Activated T-helper 17 cell treated with anti-CD3 and anti-CD28 coated beads, Interleukin-2, amount 50 U/mL, for 72 hours (primary cell): ENCODE measurements at places on chromosomes 1 and 21. TPM values are rescaled to one million over a fixed set of nuclear protein-coding genes. Genes with fewer than 3 reads are reported as not detected.

DNA sequence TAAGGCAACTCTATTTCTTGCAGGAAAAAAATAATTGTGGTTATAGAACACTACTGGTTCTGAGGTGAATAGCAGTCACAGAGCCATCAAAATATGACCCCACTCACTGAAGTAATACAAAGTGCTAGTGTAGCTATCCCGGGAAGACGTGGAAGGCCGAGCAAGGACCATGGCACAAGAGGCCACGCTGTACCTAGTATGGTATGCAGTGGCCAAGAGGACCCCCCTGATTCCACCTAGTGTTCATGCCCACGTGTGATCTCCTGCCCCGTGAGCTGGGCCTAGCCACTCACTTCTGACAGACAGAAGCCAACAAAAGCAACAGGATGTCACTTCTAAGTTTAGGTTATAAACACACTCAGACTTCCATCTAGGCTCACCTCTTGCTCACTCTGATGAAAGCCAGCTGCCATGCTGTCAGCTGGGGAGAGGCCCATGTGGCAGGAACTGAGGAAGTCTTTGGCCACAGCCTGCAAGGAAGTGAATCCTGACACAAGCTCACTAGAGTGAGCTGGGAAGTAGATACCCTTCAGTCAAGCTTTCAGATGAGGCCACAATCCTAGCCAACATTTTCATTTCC, 21.7 kb upstream of the LSS start:
- ATAC-seq = no peak

- peak; percentile 88 for ATAC-seq
Measured at GRCh38 chr1:15345705-15346345, 63.9 kb upstream of the EFHD2 start.

DNA sequence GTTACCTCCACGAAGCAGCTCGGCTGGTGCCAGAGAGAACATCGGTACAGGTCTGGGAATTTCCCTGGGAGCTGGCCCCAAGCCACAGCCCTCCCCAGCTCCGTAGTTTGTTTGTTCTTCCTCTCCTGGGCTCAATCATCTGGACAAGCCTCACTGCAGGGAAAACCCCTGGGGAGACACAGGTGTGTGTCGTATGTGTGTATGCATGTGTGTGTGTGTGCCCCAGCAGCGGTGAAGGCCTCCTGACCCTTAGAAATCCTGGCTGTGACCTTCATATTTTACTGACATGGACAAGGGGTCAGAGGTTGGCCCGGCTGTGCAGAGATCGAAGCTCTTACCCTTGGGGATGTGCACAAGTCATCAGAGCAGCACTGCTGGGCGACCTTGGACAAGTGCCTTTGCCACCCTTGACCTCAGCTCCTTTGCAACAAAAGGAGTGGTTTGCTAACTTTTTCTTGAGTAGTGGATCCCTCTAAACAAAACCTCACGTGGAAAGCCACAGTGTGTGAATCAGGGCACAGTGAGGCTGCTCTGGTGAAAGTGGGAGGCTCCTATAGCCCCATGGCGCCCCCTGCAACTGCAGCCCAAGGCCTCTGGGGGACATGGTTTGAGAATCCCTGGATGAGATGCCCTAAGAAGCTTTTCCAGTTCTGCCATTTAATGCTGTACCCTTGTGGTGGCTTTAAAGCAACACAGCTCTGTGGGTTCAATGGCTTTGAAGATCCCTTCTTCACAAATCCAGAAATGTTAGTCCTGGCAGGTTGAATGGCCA, 12.3 kb upstream of the IL22RA1 start:
- ATAC-seq = peak; percentile 59

GRCh38 chr1:9278116-9278515, 14.6 kb upstream of the SPSB1 start:
- ATAC-seq = no peak

GRCh38 chr1:85386068-85386722, 78.8 kb downstream of the DDAH1 start:
- no peak for ATAC-seq

DNA sequence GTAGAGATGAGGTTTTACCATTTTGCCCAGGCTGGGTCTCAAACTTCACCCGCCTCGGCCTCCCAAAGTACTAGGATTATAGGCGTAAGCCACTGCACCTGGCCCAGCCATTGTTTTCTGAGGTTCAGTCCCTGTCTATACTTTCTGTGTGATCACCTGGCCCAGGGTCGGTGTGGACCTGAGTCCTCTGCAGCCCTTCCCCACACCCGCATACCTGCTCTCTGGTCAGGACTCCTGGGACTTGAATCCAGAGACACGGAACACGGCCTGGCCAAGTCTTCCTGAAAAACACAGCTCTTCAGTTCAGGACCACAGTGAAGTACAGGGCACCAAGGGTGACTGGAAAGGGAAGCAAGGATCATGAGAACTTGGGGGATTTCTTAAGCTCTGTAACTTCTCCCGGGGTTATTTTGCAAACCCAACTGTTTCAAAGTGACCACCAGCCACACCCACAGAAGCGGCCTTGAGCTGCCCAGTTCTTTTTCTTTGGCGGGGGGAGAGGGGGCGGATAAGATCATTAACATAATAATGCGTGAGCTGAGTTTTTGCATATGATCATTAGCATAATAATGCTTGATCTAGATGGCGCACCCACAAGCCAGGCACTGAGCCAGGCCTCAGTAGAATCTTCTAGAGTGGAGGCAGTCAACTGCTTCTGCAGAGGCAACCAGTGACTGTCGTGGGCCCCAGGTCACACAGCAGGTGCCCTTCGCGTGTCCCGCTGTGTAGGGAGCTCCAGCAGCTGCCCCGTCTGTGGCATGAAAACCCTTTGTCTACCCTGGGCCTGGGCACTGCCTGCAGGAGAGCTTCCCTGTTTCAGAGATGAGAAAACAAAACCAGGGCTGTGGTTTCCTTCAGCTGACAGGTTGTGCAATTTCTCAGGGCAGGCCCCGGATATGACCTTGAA, 1.7 kb upstream of the NADK start:
- peak; percentile 63 for ATAC-seq

GRCh38 chr1:228209657-228210056, 1.8 kb downstream of the OBSCN start:
- ATAC-seq = no peak

- ATAC-seq = no peak
Measured at GRCh38 chr1:75632350-75632949, 21.5 kb upstream of the SLC44A5 start.

DNA sequence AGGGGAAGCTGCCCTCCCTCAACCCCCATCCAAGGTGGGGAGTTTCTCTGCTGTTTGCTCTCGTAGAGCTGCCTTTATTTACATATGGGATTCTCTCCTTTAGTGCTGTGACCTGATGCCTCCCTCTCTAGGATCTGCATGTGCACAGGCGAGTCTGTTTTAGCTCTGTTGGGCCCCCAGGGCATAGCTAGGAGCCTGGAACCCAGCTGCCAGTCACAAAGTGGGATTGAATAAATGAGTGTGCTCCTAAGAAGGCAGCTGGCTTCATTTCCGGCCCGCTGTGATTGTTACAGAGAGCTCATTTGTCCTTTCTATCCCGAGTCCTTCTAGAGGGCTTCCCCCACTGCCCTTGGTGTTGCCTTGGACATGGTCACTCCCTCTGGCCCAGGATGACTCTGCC, 176.6 kb downstream of the GRIK3 start:
- ATAC-seq = no peak

- ATAC-seq = no peak
Measured at GRCh38 chr1:3054474-3054873, 14.5 kb upstream of the PRDM16 start.

DNA sequence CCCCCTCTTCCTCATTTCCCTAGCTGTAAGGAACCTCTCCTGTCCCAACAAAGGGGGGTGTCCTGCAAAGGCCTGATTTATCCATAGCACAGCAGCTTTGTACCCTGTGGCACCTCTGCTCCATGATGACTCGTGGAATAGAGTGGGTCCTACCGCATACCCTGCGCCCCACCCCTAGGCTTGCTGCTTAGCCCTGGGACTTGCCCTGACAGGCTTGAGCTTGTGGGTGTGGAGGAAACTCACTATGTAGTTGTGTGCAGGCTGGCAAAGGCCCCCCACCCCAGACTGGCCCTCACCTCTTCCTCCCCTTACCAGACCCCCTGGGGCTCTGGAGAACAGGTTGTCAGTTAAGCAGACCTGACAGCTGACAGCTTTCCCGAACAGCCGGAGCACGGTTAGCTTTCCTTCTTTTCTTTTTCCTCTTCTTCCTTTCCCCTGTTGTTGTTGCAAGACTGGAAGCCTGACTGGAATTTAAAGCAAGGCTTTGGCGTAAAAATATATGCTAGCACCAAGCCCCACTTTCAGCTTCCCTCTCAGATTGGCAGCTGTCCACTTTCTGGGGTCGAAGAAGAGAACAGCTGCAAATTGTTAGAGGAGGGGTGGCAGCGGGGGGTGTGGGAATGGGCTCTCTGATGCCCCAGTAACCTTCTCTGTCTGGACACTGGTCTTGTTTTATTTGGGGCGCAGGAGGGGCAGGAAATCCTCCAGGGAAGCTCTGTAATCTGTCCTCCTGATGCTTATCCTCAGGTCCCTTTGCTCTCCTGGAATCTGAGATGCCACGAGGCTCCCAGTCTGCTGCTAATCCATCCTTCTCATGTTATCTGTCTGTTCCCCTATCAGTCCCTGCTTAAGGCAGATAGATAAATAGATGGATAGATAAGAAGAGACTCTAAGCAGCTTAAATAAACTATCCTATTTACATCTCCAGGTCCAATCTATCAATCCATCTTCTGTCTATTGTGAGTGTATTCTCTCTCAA, 134.6 kb downstream of the BRINP2 start:
- ATAC-seq = no peak

DNA sequence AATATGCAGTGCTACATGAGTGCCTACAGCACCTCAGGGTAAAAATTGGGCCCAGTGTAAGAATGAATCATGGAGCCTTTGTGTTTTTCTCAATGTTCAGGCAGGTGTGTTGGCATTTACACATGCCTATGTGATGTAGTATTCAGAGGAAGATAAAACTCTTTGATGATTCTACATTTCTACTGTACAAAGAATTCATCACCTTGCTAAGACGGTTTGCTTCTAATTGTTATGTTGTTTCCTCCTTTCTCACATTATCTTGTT, 867.3 kb downstream of the TTLL7 start:
- ATAC-seq = no peak

DNA sequence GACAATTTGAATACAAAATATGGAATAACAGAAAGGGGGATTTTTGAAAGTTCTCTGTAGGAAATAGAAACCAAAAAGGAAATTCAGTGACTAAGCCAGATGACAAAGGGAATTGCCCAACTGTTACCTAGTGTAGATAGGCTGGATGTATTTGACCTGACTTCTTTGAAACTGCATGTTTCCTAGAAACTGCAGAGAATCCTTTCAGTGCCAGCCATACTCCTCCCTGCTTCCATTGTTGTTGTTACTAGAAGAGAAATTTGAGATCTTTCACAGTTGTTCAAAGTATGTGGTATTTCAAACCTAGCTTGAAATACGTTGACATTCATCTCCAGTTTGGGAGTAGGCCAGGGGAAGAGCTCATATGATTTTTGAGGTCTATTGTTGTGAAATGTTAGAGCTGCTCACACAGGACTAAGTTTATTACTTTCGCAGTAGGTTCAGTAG, 1.8 kb upstream of the GBP5 start:
- ATAC-seq = peak; percentile 68

- ATAC-seq = no peak
Measured at GRCh38 chr1:8382051-8382505, 64.2 kb downstream of the SLC45A1 start.

The CFAP141 gene
- not detected for total RNA-seq

The GBP2 gene
- total RNA-seq = 205 TPM

The RAD54L gene
- 56.5 TPM for total RNA-seq

The S100A5 gene
- 9.6 TPM for total RNA-seq

The ZCCHC17 gene
- 17.3 TPM for total RNA-seq
